ENCODE measurements at places on chromosomes 6 and 20. TPM values are rescaled to one million over a fixed set of nuclear protein-coding genes. Genes with fewer than 3 reads are reported as not detected.

The BACH2 gene
- 0.77 TPM for total RNA-seq

The PROKR2 gene
- total RNA-seq: not detected

The GATA5 gene
- total RNA-seq: 0.18 TPM

The SLC17A2 gene
- not detected for total RNA-seq

The SIGLEC1 gene
- total RNA-seq: not detected

The PPP1R16B gene
- 0.69 TPM for total RNA-seq

The CYP21A2 gene
- total RNA-seq: not detected

The SMOC2 gene
- total RNA-seq: 0.05 TPM

The HLA-DRB5 gene
- total RNA-seq: 0.29 TPM

GRCh38 chr6:95519228-95520037, 57.9 kb upstream of the MANEA start:
- peak; percentile 16 for DNase-seq

- DNase-seq: no peak
These were observed 102.3 kb downstream of the IYD start for GRCh38 chr6:150470960-150471665.

- DNase-seq: no peak
These were observed 64.1 kb downstream of the NRN1 start for GRCh38 chr6:5942591-5942990.

- peak; percentile 90 for DNase-seq
These were observed at the start of gene CNKSR3 for GRCh38 chr6:154510144-154510905. Gene CNKSR3, minus strand, starts transcription at chr6:154510685. Its CDS starts 571 bp downstream, at chr6:154510114.

DNA sequence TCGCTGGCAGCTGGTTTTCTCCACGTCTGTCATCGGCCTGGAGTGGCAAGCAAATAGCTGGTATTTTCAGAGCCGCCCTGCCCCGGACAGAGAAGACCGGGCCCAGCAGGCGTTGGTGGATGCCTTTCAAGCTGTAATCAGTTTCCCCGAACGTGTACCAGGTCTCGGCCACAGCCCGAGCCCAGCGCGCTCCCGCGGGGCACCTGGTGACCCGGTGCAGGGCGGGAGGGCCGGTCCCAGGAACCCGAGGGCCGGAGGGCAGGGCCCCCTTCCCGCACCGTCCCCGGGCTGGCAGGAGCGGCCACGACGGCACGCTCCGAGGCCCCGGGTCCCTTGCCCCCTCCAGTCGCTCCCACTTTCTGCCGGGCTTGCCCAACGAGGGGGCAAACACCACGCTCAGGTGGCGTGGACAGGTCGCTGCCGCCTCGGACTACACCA, 348 bp upstream of the PYGB start:
- peak; percentile 50 for DNase-seq

GRCh38 chr6:43913375-43914271, 143.6 kb downstream of the VEGFA start:
- no peak for DNase-seq

- DNase-seq: no peak
These were observed 189.1 kb upstream of the EYS start for GRCh38 chr6:65896140-65896539.

DNA sequence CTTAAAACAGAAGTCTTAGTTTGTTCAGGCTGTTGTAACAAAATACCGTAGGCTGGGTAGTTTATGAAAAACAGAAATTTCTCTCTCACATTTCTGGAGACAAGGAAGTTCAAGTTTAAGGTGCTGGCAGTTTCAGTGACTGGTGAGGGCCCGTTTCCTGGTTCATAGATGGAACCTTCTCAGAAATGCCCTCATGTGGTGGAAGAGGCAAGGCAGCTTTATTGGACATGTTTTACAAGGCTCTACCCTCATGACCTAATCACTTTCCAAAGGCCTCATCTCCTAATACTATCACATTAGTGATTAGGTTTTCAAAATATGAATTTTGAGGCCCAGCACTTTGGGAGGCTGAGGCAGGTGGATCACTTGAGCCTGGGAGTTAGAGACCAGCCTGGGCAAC, 2.4 kb downstream of the HEBP2 start:
- no peak for DNase-seq

DNA sequence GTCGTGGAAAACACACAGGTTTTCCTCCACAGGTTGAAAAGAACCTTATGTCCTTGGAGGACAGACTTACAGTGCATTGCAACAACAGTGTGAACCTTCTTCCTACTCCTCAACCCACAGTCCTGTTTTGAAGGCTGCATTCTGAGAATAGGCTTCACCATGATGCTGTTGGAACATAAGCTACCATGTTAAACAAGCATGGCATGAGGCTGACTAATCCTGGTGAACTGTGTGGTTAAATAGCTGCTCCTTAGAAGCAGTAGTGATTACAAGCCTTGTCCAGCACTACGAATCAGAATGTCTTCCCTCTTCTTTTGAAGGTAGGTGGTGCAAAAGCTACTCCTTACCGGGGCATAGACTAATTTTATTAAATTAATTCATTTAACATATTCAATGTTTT, 368.5 kb upstream of the EPHA7 start:
- no peak for DNase-seq

DNA sequence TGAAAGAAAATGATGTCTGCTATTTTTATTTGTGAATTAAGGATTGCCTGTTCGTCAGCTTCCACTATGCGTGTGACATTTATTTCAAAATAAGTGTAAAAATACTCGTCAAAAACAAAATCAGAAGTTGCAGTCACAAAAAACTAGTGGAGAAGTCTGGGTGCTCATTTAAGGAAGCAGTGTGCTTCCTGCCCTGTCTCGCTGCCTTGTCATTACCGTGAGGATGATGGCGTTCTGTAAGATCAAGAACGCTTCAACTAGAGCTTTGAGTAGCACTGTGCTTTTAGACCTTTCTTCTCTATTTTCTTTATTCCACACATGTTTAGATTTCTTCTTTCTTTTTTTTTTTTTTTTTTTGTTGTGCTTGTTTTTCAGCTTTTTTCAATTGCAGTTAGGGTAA, 186.9 kb downstream of the TBC1D7 start:
- DNase-seq: no peak

DNA sequence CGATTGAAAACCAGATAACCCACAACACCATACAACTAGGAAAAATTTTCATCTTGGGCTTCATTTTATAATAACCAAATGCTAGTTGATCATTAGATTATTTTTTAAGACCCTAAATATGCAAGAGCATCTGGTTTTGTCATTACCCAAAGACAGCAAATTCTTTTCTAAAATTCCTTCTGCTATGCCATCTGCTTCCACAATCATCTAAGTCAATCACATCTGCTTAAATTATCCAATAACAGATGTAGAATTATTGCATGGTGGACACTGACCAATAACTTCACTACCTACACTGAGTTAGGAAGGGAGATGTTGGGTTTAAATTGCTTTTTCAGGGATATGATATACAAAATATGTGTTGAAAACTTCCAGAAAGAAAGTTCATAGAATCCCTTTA, 41.9 kb downstream of the PKHD1 start:
- no peak for DNase-seq

DNA sequence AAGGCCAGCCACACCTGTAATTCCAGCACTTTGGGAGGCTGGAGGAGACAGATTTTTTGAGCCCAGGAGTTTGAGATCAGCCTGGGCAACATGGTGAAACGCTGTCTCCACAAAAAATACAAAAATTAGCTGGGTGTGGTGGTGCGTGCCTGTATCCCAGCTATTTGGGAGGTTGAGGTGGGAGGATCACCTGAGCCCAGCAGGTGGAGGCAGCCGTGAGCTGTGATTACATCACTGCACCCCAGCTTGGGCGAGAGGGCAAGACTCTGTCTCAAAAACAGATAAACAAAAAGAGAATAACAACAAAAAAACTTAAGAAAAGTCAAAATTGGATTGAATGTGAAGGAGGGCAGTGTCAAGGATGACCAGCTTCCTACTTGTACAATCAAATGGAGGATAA, 2.9 kb downstream of the TPD52L1 start:
- DNase-seq: no peak

DNA sequence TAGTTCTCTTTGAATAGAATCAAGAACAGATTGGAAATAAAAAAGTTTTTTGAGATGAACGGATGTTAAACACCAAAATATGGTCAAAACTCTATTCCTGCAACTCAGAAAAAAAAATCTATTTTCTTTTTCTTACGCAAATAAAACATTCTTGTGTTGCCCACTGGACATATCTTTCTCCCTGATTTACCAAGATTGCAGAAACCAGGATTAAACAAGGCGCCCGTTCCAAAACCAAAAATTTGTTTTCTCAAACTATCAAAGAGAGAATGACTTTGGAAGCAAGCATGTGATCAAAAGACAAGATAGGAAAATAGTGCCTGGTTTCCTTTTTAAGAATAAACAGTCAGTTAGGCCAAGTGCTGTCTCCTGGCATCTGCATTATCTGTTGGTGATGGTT, 273.1 kb downstream of the CLIC5 start:
- DNase-seq: no peak

DNA sequence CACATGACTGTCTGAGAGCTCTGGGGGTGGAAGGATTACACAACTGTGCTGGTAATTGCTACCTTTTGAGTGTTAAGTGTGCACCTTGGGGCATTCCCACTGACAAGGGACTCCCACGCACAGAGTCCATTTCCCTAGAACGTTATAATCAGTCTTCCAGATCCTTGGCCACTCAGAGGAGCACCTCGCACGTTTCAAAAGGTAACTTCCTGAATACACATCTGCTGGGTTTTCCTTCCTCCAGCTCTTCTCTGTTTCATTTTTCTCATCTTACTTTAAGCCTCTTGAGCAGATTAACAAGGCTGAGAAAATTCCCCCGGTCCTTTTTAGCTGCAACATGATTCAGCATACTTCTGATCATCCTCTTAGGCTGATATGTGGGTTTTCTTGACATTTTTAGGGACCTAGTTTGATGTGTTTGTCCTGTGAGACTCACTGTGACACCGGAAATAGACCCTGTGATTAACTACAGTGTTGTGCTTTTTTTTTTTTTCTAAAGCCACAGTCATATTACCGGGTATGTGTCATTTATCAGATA, 98.4 kb upstream of the DUSP22 start:
- no peak for DNase-seq

GRCh38 chr20:24653306-24653705, 183.9 kb downstream of the SYNDIG1 start:
- DNase-seq: no peak

- peak; percentile 33 for DNase-seq
These were observed 35.5 kb upstream of the AFDN start for GRCh38 chr6:167791091-167791779.

- no peak for DNase-seq
These were observed 11.4 kb downstream of the SLC2A4RG start for GRCh38 chr20:63750807-63751470.

DNA sequence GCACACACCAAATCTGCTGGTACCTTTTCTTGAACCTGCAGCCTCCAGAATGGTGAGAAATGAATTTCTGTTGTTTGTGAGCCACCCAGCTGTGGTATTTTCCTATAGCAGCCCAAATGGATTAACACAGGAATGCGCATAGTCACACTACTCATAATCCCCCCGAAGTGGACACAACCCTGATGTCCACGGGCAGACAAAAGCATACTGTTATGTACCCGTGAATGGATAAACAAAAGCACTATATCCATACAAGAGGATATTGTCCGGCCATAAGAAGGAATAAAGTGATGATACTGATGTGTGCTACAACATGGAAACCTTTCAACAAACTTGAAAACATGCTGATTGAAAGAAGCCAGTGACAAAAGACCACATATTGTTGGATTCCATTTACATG, 25.1 kb upstream of the RPP40 start:
- DNase-seq: peak; percentile 70

- DNase-seq: no peak
These were observed 2.1 kb downstream of the C20orf144 start for GRCh38 chr20:33664085-33664761.

DNA sequence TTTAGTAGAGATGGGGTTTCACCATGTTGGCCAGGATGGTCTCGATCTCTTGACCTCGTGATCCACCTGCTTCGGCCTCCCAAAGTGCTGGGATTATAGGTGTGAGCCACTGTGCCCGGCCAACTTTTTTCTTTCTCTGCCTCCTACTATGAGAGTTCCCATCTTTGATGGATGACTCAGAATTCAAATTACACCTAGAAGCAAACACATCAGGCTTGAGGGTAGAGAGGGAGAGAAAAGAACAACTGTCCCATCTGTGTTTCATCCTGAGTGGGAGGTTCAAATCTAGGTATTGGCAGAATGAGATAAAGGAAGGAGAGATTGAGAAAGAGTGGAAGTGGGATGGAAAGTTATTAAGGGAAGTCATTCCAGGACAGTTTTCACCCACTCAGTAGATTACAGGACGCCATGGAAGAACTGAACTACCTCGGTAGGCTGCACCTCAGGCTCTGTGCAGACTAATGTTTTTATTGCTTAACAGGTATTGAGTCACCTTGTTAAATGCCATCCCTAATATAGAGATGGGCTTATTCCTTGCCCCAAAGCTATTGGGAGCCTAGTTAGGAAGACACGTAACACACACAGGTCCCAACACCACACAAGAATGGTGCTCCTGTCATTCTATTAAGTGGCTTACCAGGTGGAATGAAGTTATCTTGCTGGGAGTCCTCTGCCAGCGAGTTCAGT, 275.7 kb downstream of the SOX4 start:
- no peak for DNase-seq

DNA sequence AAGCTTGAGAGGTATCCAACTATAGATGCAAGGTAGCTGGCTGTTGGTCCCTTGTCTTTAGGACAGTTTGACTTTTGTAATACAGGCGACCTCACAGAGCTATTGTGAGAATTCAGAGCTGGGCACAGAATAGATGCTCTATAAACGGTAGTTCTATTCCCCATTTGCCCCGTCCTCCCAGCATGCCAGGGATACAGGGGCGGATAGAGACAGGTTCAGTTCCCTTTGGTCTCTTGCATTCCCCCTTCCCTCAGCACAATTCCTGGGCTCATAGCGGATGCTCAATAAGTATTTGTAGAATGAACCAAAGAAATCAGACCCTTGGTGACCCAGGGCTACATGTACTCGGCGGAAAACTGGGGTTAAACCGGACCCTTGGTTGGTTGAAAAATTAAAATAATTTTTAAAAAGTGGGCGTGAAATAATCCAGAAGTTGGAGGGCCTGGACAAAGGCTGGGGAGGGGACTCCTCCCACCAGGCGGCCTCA, 707 bp upstream of the TOP1 start:
- no peak for DNase-seq

Data from SK-MEL-5 (cell line).